ENCODE measurements at places on chromosomes 7 and 10.
A peak's percentile ranks its signal among the peaks of the same experiment; 100 is the strongest.

GRCh38 chr10:95278061-95278988 lies 12.5 kb downstream of the PDLIM1 start:
- DNase-seq = no peak

DNA sequence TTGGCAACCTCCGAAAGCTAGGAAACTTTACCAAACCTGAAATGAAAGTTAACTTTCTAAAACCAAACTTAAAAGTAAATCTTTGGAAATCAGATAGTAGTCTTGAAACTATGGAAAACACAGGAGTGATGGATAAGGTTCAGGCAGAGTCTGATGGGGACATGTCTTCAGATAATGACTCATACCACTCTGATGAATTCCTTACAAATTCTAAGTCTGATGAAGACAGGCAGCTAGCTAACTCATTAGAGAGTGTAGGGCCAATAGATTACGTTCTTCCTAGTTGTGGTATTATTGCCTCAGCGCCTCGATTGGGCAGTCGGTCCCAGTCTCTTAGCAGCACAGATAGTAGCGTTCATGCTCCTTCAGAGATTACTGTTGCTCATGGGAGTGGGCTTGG lies 45.9 kb downstream of the MCMBP start:
- DNase-seq = no peak

DNA sequence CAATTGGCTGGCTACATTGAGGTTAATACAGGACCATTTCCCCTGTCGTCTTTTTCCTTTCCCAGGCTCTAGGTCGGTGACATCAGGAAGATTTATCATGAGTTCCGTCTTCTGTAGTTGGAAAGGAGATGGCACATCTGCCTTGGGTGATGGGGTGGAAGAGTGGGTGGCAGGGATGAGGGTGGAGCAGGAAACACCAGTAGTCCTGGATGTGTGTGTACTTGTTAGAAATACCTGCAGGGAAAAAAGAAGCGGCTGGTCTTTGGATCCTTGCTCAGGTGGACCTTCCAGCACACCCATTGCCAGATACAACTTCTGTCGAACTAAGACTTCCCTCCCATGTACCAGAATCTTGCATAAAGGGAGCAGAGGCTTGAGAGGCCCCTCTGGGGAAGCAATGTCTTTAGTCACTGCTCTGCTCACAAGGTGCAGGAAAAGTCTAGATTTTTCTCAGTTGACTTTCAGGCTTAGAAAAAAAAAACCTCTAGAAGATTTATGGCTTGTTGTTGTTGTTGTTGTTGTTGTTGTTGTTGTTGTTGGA lies 516.8 kb upstream of the GALNT17 start:
- no peak for DNase-seq

DNA sequence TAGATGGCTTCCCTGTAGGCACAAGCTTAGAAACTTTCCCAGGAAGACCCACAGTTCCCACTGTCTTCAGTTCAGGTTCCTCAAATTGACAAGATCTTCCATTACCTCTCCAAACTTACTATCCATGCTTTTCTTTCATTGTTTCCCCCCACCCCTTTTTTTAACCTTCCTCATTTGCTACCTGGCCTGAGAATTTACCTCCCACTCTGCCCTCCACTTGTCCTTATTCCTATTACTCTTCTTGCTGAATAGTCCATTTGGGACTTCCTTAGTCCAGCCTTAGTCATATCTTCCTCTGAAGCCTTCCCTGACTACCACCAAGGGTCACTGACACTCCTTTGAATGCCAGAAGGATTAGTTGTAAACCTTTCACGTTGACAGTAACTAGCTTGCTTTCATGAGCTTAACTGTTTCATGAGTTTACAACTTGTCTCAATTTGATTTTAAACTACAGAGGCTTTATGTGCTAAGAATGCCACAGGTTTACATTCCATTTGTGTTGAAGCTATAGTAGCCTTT lies 1.2 kb upstream of the CALU start:
- peak; percentile 81 for DNase-seq

- no peak for DNase-seq
Observed at GRCh38 chr7:12985228-12985627, 297.8 kb downstream of the ARL4A start.

Data from foreskin keratinocyte (primary cell).